ENCODE measurements at places on chromosomes 3 and 15. TPM values are rescaled to one million over a fixed set of nuclear protein-coding genes. Genes with fewer than 3 reads are reported as not detected.

DNA sequence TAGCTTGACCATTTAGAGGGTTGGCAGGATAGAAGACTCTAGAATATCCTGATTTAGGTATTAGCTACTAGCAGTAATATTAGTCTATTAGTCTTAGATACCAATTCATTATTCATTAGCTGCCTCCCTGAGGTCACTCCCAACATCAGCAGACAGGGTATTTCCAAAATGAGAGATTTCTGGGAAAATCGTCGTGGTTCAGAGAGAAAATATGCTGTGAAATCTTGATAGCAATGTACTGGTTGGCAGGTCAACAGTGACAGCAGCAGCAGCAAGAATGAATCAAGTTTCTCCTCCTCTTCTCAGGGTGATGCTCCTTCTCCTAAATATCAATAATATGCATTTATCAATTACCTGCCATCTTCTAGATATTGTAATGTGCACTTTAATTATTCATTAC is 41.3 kb upstream of the ROBO1 start:
- no peaks in the 10 kb centered on the region for H3K27me3 ChIP-seq
- no peak for DNase-seq
- no peaks in the 10 kb centered on the region for H3K4me1 ChIP-seq
- H3K36me3 ChIP-seq, result no peaks in the 10 kb centered on the region
- H3K4me3 ChIP-seq, result no peak overlapping the region

GMNC gene
- not detected for total RNA-seq

GRCh38 chr15:38886315-38887163 is 321.9 kb upstream of the RASGRP1 start:
- H3K27ac ChIP-seq, result no peak overlapping the region
- no peaks in the 10 kb centered on the region for H3K4me1 ChIP-seq
- no peak overlapping the region for H3K4me3 ChIP-seq
- DNase-seq, result no peak
- H3K36me3 ChIP-seq, result no peaks in the 10 kb centered on the region

SLC6A11 gene
- total RNA-seq, result 0.37 TPM

GRCh38 chr3:150133293-150133692 is 162.6 kb upstream of the PFN2 start:
- no peaks in the 10 kb centered on the region for H3K4me1 ChIP-seq
- no peak overlapping the region for H3K27ac ChIP-seq
- no peaks in the 10 kb centered on the region for H3K27me3 ChIP-seq
- no peak for DNase-seq
- no peaks in the 10 kb centered on the region for H3K36me3 ChIP-seq

- no peak overlapping the region for H3K4me3 ChIP-seq
- H3K27me3 ChIP-seq, result no peaks in the 10 kb centered on the region
- no peaks in the 10 kb centered on the region for H3K4me1 ChIP-seq
These were observed 473.1 kb upstream of the UBE2E2 start for GRCh38 chr3:22729981-22730380.

All from spleen (tissue), 13 donors.